Myocyte (in vitro differentiated cells): ENCODE measurements at places on chromosomes 7 and 10. TPM values are rescaled to one million over a fixed set of nuclear protein-coding genes. Genes with fewer than 3 reads are reported as not detected.

DNA sequence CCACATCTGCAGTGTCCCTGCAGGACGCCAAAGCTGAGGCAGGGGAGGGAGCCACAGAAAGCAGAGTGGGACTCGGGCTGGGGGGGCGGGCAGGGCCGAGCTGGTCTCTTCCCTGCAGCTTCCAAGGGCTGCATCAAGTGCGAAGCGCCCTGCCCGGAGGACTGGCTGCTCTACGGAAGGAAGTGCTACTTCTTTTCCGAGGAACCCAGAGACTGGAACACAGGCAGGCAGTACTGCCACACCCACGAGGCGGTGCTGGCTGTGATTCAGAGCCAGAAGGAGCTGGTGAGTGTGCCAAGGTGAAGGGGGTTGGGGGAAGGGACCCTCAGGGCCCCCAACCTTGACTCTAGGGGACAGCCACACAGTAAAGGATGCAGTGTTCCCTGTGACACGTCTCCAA is 16.7 kb downstream of the CLEC2L start:
- DNase-seq: no peak

Gene LEP
- not detected in 2 replicates for total RNA-seq

DNA sequence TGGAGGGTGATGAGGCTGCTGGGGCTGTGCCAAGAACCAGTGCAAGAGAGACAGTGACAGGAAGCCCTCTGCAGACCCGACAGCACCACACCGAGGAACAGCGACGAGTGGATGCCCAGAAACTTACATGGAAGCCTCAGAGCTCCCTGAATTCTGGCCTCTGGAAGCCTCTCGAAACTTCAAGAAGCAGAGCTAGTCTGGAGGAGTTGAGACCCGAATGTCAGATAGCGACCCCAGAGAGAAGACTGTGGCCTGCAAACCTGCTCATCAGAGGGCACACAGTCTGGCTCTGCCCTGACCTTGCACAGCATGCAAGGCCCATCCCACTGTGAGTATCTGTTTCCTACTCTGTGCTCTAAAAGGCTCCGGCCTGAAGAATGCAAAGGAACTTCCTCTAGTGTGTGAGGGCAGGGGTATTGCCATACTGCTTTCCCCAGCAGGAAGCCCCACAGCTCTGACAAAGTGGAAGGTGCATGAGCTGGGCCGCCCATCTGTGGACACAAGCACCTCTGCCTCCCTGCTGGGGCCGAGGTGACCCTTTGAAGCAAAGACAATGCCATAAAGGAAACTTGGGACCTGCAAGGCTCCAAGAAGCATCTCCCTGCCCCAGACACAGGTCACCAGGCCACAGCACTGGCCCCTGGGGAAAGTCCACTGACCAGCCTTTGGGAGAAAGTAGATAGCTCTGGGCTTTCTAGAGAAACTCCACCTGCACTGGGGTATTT is 10.5 kb upstream of the C10orf71 start:
- no peak for DNase-seq

- DNase-seq: no peak
Measured at GRCh38 chr10:59718257-59718656, 8.6 kb upstream of the SLC16A9 start.

Gene ZCCHC24
- total RNA-seq: 14.1 and 21.1 TPM in 2 replicates

DNA sequence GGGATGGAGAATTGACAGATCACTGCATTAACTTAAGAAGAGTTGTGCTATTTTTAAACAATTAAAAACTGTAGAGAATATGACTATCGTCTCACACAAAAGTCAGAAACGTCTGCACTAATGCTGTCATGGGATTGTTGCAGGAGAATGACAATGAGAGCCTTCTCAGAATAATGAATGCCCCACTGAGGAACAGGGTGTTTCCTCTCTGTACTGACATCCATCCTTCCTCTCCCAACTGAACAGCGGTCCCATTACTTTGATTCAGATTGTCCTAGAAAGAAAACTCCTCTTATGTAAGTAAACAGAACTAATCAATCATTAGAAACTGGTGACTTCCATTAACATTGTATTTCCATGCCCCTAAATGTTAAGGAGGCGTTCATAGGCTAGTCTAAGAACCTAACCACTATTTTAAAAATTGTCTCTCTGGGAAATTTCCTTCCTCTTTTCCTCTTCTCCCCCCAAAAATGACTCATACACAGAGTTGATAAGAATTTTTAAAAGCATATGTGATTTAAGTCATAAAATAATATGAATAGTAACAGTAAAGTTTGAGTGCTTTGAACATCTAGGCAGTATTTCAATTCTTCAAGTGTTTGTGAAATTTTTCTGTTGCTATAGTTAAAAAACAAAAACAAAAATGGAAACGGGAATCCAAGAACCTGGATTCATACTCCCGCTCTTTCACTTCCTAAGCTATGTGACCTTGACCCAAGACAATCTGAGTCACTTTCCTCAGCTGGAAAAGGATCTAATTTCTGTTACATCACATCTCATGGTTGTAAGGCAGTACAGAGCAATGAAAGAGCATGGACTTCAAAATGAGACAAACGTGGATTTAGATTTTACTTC is 12.7 kb upstream of the MACC1 start:
- DNase-seq: peak; percentile 84

Gene ADCYAP1R1
- total RNA-seq: not detected in 2 replicates

- no peak for DNase-seq
Measured at GRCh38 chr7:150390205-150390604, 11.1 kb downstream of the ZNF775 start.

GRCh38 chr7:157306846-157307838 is 29.7 kb upstream of the DNAJB6 start:
- no peak for DNase-seq

Gene NKX2-3
- 0.21 TPM in 1 of 2 replicates, not detected in the other for total RNA-seq

Gene CALHM1
- 0.31 TPM in 1 of 2 replicates, not detected in the other for total RNA-seq

GRCh38 chr7:41292487-41292886 is 410.4 kb downstream of the INHBA start:
- DNase-seq: no peak

DNA sequence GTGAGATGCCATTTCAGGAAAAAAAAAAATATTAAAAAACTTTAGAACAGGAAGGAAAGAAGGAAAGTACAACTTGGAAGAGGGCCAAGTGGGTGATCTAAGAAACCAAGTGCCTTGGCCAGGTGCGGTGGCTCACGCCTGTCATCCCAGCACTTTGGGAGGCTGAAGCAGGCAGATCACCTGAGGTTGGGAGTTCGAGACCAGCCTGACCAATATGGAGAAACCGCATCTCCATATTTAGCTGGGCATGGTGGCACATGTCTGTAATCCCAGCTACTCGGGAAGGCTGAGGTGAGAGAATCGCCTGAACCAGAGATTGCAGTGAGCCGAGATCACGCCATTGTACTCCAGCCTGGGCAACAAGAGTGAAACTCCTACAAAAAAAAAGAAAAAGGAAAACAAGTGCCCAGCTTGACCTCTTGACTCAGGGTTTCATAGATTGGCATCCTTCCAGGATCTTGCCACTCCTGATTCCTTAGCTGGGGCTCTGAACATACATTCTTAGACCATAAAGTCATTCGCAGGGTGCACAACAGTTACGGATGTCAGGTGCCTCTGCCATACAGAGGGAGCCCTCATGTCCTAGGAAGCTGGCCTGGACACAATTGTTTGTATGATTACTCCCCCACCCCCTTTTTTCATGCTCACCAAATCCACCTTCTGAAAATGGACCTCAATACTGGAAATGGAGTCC is 2.1 kb upstream of the GUSB start:
- peak; percentile 12 for DNase-seq

- no peak for DNase-seq
Measured at GRCh38 chr10:72825163-72825562, 68.4 kb upstream of the OIT3 start.

GRCh38 chr10:71005337-71006305 is 117.3 kb upstream of the PCBD1 start:
- DNase-seq: no peak

- DNase-seq: no peak
Measured at GRCh38 chr10:52673468-52673867, 99.1 kb downstream of the MBL2 start.

Gene LRRC61
- total RNA-seq: not detected in 2 replicates

GRCh38 chr7:74155810-74156395 is 18.3 kb upstream of the EIF4H start:
- no peak for DNase-seq

Gene CYP2W1
- total RNA-seq: not detected in 2 replicates

Gene TAS2R5
- 0.52 and 0.56 TPM in 2 replicates for total RNA-seq

GRCh38 chr7:80873140-80873539 is 45.7 kb downstream of the SEMA3C start:
- no peak for DNase-seq

Gene TAC1
- not detected in 2 replicates for total RNA-seq

DNA sequence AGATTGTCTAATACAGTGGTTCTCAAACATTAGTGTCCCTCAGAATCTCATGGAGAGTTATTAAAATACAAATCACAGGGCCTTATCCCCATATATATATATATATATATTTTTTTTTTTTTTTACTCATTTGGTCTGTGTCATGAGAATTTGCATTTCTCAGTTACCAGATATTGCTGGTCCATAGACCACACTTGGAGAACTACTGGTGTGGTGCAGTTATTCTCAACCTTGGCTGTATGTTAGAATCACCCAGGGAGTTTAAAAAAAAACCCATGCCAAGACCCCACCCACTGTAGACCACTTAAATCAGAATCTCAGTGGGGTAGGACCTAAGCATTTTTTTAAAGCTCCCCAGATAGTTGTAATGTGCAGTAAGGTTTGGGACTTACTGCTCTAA is 179.9 kb downstream of the AUTS2 start:
- DNase-seq: no peak

Gene CCDC3
- 51.0 and 82.5 TPM in 2 replicates for total RNA-seq

- no peak for DNase-seq
Measured at GRCh38 chr7:67913604-67914003, 917.0 kb downstream of the TYW1 start.

Gene WEE2
- total RNA-seq: not detected in 2 replicates

GRCh38 chr10:123425680-123426079 is 240.5 kb upstream of the GPR26 start:
- no peak for DNase-seq

Gene FZD1
- 13.3 and 14.2 TPM in 2 replicates for total RNA-seq

DNA sequence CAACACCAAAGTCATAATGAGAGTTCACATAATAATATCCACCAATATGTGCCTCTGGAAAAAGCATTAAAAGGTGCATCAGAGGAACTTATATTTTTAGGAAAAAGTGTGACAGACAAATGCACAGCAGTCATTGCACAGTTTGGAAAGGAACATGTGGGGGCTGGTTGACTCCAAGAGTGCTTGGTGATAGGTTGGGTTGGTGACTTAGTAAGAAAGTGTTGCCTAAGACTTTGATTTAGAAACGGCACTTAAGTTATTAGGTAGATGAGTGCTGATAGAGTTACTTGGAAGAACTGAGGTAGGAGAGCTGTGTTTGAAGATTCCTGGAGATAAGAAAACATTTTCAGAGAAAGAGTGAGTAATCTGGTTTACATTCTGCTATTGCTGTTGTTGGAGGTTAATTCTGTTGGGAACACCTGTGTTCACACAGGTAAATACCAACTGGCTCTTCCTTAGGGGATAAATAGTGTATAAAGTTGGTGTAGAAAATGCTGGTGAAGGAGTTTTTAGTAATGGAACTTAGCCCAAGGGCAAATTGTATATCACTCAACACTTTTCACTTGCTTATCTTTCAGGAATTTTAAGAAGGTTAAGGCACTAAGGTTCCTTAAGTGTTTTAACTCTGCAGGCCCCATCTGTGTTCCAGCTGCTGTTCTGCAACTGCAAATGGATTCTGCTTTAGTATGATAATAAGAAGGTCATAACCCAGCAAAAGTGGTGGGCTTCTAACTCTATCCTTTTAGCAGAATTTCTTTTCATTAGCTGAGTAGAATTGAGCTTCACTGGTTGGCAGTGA is 196.1 kb downstream of the NSUN6 start:
- no peak for DNase-seq
